Sciatic nerve (tissue), 2 donors: ENCODE measurements at places on chromosomes 7 and 10.
A peak's percentile ranks its signal among the peaks of the same experiment; 100 is the strongest.

- peak; percentile 84 for DNase-seq
These were observed 45.5 kb upstream of the SLC29A4 start for GRCh38 chr7:5237286-5237685.

DNA sequence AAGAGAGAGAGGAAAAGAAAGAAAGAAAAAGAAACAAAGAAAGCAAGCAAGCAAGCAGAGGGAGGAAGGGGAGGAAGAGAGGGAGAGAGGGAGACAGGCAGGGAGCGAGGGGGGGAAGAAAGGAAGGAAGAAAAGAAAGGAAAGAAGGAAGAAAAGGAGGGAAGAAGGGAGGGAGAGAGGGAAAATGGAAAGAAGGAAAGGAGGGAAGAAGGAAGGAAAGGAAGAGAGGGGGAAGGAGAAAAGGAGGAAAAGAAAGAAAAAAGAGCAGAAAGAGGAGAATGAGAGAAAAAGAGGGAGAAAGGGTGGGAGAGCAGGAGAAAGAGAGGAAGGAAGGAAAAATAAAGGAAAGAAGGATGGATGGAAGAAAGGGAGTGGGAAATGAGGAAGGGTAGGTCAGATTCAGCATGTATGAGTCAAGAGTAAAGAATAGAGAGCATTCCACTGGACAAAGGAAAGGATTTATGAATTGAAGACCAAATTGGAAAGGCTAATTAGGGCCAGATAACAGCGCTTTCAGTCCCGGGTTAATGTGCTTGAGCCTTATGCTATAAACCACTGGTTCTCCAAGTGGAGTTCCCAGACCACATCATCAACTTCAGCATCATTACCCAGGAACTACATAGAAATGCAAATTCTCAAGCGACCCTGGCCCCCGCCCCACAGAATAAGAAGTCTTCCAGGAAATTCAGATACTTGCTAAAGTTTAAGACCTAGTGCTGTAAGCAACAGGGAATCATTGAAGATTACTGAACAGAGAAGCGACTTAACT lies 85.1 kb downstream of the C10orf90 start:
- DNase-seq, result no peak

GRCh38 chr7:70580161-70580560 lies 551.8 kb upstream of the GALNT17 start:
- no peak for DNase-seq

- DNase-seq, result no peak
These were observed 250.9 kb upstream of the SORCS1 start for GRCh38 chr10:107415446-107415845.

DNA sequence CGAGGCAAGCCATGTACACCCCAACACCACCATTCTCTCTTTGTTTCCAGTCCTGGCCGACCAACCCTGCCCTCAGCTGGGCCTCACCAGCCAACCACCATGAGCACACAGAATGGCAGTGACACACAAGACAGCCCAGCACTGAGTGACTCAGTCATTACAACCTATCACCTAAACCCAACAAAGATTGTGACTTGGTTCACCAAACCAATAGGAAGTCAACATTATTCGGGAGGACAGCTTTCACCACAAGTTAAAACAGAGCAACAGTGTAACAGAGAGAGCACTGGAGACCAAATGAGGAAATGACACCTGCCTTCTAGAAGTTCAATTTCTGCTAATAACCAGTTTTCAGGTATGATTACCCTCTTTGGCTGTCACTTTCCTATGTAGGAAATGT lies 72.1 kb downstream of the DNMBP start:
- DNase-seq, result no peak

GRCh38 chr7:42426163-42426562 lies 189.2 kb upstream of the GLI3 start:
- DNase-seq, result no peak

DNA sequence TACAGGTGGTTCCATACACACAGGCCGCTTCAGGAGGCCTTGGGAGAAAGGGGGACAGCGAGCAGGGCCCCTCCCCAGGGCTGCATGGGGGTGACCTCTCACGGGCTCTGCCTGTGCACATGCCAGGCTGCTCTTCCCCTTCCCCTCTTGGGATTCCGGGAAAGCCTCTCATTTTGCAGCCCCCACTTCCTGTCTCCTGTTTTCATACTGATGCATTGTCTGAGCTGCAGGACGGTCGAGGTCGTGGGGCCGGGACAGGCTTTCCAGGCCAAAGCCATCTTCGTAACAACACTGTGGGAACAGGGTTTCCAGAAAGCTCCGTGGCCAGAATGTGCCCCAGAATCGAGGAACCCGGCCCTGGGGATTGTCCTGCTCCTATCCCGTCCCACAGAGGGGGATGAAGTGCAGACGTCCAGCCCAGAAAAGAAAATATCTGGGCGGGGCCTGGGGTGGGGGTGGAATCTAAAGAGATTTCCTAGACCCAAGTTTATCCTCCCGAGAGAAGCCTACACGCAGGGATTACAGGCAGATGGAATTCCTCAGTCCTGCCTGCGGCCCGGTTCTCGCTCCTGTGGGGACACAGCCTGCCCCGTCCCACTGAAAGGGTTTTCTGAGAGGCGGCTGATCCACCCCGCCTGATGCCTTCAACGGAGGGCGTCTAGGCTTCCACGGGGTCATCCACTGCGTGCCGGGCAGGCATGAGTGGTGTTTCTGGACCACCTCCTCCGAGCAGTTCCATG lies 29.5 kb upstream of the DNAAF5 start:
- peak; percentile 35 for DNase-seq

DNA sequence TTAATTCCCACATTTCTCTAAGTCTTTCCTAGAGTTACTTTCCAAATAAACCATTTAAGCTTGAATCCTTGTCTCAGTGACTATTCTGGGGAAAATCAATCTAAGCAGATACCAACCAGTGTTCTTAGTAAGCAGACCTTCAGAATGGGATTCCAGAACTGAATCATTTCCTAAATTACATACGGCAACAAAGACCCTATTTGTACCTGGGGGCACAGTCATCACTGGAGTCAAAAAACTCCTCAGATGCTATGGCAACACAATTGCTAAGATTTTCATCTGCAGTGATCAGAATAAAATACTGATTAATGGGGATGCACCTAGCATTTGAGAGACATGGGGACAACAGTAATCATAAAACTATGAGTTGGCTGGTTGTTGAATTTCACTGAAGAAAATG lies 284.7 kb upstream of the HGF start:
- no peak for DNase-seq

- DNase-seq, result no peak
These were observed 79.8 kb downstream of the CHN2 start for GRCh38 chr7:29274146-29275017.

DNA sequence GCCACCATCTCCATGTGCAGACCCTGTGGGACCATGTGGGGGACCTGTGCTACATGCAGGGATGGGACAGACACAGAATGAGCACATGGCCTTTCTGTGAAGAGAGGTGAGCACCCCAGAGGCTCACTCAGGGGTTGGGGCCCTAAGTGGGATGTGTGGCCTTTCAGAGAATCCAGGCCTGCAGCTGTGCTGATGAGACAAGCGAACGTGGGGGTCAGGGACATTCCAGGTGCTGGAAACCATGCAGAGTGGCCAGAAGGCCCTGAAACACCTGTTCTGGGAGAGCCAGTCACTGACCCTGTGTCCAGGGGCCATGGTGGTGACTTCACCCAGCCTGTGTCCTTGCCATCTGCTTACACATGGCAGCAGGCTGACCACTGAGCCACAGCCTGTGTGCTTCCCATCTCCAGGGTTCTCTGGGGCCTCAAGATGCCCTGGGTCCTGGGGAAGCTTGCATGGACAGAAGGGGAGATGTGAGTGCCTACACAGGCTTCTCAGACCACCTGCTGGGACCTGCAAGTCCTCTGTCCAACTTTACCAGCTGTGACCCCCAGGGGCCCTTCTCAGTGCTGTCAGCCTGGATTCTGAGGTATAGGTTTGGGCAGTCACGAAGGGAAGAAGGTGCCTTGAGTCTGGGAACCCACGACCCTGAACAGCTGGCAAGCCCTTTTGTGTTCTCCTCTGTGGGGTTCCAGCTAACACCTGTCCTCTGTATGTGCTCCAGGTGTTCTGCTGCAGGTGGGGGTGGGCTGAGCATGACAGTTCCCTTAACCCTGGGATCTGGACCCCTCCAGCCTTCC lies 17.6 kb downstream of the RAMP3 start:
- peak; percentile 36 for DNase-seq

DNA sequence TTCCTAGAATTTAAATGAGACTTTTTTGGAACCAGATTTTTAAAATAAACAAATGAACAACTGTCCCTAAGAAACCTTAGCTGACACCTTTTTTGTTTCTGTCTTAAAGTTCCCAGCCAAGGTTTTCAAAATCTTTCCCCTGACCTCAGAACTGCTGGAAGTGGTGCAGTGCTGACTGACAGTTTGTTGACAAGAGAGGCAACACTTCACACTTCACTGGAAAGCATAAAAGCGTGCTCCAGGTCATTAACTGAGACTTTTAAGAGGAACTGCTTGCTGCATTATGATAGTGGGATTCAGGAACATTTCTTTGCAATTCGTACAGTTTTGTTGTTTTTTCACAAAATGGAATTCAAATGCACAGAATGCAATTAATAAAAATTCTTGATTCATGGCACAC lies 36.2 kb downstream of the SYPL1 start:
- no peak for DNase-seq

GRCh38 chr7:134850066-134850465 lies 70.6 kb downstream of the CALD1 start:
- no peak for DNase-seq

DNA sequence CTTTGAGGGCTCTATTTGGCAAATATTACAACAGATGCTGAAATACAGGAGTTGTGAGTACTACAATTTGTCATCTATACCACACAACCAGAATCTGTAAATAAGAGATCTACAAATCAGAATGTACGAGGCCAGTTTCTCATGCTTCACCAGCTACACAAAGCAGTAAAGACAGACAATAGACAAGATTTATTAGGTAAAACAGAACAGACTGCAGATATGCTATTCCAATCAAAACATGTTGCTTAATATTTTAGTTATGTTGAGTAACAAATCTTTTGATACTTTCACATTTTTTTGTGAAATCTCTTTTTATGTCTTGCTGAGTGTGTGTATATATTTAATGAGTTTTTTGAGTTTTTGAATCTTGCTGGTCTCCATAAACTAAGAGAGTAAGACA lies 109.1 kb downstream of the CHCHD3 start:
- no peak for DNase-seq

GRCh38 chr7:29647020-29647654 lies 83.5 kb downstream of the PRR15 start:
- DNase-seq, result no peak

- DNase-seq, result no peak
These were observed 367 bp upstream of the AVL9 start for GRCh38 chr7:32494946-32495297.

DNA sequence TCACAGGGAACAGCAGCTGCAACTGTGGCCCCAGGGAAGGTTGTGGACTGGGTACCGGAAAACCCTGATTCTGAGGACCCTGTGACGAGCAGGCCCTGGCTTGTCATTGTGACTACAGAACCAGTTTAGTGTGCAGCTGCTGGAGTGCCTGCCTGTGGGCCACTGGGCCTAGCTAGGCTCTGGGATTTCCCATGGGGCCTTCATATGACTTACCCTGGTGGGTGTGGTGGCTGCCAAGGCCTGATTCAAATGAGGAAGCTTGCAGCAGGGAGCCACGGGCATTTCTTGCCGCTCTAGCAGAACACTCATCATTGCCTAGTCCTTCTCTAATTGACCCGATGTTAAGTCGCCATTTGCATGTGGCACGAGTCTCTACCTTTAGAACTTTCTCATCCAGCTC lies 14.7 kb upstream of the CAMK2G start:
- peak; percentile 69 for DNase-seq

- DNase-seq, result peak; percentile 80
These were observed 378 bp downstream of the PIK3AP1 start for GRCh38 chr10:96719850-96720421.

GRCh38 chr7:44144968-44145478 lies 3.9 kb upstream of the MYL7 start:
- DNase-seq, result peak; percentile 60

- DNase-seq, result peak; percentile 17
These were observed 111.0 kb downstream of the FOXL3 start for GRCh38 chr7:400901-401485.

DNA sequence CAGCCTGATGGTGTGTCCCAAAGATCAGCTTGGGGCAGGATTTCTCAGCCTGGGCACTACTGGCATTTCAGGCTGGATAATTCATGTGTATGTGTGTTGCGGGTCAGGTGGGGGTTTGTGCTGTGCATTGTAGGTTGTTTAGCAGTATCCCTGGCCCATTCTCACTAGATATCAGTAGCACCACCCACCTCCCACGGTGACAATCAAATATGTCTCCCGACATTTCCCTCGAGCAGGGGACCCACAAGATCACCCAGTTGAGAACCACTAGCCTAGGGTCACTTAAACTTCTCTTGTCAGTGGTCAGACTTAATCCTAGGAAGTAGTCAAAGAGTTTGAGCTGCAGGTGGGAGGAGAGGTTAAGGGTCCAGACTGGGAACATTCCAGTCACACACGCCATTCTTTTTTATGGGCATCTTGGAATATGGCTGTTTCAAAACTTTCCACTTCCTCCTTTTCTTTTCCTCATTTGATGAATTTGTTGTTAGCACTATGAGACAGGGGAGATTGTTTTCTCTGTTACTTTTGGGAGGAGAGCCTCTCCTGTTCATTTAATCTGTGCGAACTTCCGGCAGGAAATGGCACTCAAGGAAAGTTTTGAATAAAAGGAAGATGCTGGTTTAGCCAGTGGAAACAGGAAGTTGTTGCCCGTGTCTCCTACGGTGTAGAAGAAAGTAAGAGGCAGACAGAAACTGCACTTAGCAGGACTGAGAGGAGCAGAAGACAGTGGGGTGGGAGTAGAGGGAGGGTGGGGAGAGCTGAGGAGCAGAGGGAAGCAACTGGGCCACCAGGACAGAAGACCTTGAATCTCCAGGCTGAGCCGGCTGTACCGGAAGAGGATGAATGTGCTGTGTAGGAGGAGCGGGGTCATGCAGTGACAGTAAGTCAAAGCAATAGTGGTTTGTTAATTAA lies 17.6 kb upstream of the EXOC6 start:
- DNase-seq, result no peak

DNA sequence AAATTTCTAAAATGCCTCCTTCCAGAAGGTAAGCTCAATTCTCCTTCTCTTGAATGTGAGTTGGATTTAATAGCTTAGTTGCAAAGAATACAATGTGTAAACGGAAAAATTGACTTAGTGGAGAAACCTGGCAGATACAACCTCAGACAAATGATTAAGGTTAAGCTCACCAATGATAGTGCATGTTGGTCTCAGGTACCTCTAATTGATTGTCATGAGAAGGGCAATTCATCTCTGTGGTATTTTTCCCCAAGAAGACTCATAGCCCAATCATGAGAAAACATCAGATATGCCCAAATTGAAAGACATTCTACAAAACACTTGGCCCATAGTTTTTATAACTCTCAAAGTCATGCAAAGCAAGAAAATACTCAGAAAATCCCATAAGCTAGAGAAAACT lies 36.2 kb upstream of the TMEM106B start:
- no peak for DNase-seq

GRCh38 chr7:156889089-156889488 lies 3.9 kb downstream of the LMBR1 start:
- no peak for DNase-seq

DNA sequence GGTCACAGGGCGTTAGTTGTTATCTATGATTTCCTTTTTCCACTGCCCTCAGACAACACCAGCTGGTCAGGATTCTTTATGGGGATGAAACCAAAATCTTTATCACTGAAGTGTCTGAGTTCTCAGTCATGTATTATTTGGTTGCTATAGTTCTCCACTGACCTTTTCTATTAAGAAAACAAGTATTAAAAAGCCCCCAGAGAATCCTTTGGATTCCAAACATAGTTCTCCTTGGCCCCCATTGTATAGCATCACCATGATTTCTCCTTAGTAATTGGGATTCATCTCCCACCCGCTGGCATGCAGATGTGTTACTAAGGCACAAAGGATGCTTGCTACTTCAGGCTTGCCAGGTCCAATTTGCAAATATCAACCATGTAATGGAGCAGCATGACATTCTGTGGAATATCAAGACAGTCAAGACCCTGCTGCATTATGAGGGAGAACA lies 94.3 kb downstream of the IQUB start:
- no peak for DNase-seq
